SJCRH30 (cell line): ENCODE measurements at places on chromosomes 16 and 17. TPM values are rescaled to one million over a fixed set of nuclear protein-coding genes. Genes with fewer than 3 reads are reported as not detected.

TTYH2 gene
- total RNA-seq = 45.8 and 53.0 TPM in 2 replicates

ITGA2B gene
- total RNA-seq = 0.38 and 0.67 TPM in 2 replicates

CCL14 gene
- not detected in 2 replicates for total RNA-seq

RUNDC1 gene
- total RNA-seq = 10.8 and 11.9 TPM in 2 replicates

PYDC1 gene
- total RNA-seq = not detected in 2 replicates

CHST6 gene
- total RNA-seq = not detected in 2 replicates

FA2H gene
- total RNA-seq = not detected in 2 replicates

XAF1 gene
- 0.04 TPM in 1 of 2 replicates, not detected in the other for total RNA-seq

GINS2 gene
- 50.9 and 51.2 TPM in 2 replicates for total RNA-seq

CYGB gene
- total RNA-seq = not detected in 2 replicates

SERPINF2 gene
- total RNA-seq = not detected in 2 replicates

PRSS22 gene
- total RNA-seq = not detected in 2 replicates

DPH1 gene
- total RNA-seq = 14.4 and 14.6 TPM in 2 replicates

TNFRSF17 gene
- not detected in 2 replicates for total RNA-seq

DNA sequence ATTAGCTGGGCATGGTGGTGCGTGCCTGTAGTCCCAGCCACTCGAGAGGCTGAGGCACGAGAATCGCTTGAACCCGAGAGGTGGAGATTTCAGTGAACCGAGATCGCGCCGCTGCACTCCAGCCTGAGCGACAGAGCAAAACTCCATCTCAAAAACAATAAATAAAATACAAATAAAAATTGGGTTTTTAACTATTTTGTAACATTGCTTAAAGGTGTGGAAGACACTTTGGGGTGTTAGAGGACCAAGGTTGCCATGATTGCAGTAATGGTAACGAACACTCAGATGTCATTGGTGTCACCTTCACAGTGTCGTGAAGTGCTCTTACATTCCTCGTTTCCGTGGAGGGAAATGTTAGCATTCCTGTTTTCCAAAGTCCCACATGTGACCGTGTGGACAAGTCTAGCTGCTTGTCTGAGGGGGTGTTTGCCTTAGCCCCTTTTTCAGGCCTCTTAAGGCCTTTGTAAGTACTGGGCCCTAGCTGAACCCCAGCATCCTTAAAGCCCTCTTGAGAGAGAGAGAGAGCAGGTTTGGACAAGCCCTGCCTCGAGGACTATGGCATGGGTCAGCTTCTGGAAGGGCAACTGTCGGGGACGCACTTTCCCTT lies 8.6 kb downstream of the C16orf96 start:
- no peak for DNase-seq
- H3K4me3 ChIP-seq = no peak overlapping the region
- no peaks in the 10 kb centered on the region for H3K4me1 ChIP-seq
- H3K36me3 ChIP-seq = no peaks in the 10 kb centered on the region

- H3K36me3 ChIP-seq = no peaks in the 10 kb centered on the region
- no peak overlapping the region for H3K27ac ChIP-seq
- H3K4me3 ChIP-seq = no peak overlapping the region
- no peaks in the 10 kb centered on the region for H3K4me1 ChIP-seq
- H3K27me3 ChIP-seq = no peaks in the 10 kb centered on the region
- DNase-seq = no peak
Observed at GRCh38 chr16:73210686-73211085, 162.8 kb upstream of the ZFHX3 start.

DNA sequence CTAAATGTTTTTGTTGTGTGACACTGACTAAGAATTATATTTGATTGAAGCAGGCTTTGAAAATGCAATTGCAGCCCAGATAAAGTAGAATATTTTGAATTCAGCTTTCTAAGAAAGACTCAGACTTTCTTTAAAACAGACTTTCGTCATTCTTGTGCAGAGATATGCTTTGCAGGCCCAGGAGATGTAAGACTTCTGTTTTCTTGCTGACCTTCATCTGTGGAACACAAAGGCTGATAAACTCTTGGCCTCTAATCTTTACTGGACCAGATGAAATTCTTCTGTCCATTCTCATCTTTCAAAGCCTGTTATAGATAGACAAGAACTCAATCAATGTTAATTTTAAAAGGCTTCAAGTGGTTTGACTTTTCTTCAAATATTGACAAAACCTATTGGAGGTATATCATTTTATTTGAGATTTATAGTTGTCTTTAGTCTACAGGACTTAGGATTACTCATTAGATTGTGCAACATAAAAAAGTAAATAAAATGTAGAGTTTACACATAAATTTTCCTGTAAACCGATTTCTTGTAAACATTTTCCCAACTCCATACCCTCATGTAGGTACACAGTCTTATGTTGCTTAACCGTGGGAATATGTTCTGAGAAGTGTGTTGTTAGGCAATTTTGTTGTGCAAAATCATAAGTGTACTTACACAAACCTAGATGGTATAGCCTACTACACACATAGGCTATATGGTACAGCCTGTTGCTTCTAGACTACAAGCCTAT lies 94.2 kb downstream of the MAP2K4 start:
- DNase-seq = no peak
- H3K27ac ChIP-seq = no peak overlapping the region
- H3K27me3 ChIP-seq = no peaks in the 10 kb centered on the region
- H3K4me3 ChIP-seq = no peak overlapping the region
- no peaks in the 10 kb centered on the region for H3K4me1 ChIP-seq

- peaks cover 33% of the 10 kb centered on the region for H3K36me3 ChIP-seq
- peaks cover 3% of the 10 kb centered on the region; the same call in 1 of the 2 replicates for H3K4me1 ChIP-seq
- no peak for DNase-seq
- H3K27me3 ChIP-seq = no peaks in the 10 kb centered on the region
- no peak overlapping the region for H3K4me3 ChIP-seq
Observed at GRCh38 chr17:39486242-39486641, 25.0 kb downstream of the CDK12 start.

GRCh38 chr16:51592001-51592501 lies 441.0 kb upstream of the SALL1 start:
- H3K27me3 ChIP-seq = peaks cover 10% of the 10 kb centered on the region; the same call in 1 of the 2 replicates
- no peak for DNase-seq
- H3K4me1 ChIP-seq = no peaks in the 10 kb centered on the region
- no peak overlapping the region for H3K4me3 ChIP-seq

DNA sequence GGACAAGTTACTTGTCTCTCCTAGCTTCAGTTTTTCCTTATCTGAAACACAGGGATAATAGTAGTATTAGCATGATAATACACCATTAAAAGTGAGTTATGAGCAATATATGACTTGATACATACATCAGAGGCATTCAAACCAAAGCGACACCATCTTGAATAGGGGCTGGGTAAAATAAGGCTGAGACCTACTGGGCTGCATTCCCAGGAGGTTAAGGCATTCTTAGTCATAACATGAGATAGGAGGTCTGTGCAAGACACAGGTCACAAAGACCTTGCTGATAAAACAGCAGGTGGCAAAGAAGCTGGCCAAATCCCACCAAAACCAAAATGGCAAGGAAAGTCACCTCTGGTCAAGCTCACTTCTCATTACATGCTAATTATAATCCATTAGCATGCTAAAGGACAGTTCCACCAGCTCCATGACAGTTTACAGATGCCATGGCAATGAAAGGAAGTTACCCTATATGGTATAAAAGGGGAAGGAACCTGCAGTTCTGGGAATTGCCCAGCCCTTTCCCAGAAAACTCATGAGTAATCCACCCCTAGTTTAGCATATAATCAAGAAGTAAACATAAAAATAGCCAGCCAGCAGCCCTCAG lies 37.2 kb upstream of the HS3ST3A1 start:
- no peak overlapping the region for H3K27ac ChIP-seq
- peaks cover 7% of the 10 kb centered on the region for H3K27me3 ChIP-seq
- no peak overlapping the region for H3K4me3 ChIP-seq
- no peak for DNase-seq
- no peaks in the 10 kb centered on the region for H3K4me1 ChIP-seq

DNA sequence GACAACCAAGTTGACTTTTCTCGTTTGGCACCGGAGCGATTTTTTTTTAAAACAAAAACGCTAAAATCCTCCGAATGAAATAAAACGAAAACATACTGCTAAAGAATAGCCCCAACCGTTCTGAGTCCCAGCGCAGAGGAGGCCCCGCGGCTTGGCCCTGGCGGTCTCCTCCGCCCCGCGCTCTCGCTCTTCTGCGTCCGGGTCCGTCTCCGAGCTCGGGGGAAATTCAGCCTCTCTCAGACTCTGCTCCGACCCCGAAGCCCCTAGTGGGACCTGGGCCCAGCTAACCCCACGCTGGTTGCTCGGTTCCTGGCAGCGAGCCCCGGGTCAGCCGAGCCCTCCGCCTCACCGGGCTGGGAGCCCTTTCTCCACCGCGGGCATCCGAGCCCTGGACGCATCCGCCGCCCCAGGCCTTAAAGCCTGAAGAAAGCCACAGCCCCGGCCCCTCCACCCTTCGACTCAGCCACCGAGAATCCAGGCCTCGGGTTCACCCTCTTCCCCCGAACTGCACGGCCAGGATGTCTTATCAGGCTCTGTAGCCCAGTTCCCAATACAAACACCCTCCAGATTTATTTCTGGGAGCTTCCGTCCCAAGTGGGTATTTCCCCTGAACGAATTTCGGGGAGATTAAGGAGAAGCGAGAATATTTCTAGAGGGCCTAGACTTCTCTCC lies 1.2 kb downstream of the TBX2 start:
- peak; percentile 64 for DNase-seq
- peaks cover 5% of the 10 kb centered on the region; the same call in 1 of the 2 replicates for H3K4me1 ChIP-seq
- peak overlapping the region; percentile 73 for H3K27ac ChIP-seq
- no peaks in the 10 kb centered on the region for H3K27me3 ChIP-seq
- peak overlapping the region; percentile 91 for H3K4me3 ChIP-seq

DNA sequence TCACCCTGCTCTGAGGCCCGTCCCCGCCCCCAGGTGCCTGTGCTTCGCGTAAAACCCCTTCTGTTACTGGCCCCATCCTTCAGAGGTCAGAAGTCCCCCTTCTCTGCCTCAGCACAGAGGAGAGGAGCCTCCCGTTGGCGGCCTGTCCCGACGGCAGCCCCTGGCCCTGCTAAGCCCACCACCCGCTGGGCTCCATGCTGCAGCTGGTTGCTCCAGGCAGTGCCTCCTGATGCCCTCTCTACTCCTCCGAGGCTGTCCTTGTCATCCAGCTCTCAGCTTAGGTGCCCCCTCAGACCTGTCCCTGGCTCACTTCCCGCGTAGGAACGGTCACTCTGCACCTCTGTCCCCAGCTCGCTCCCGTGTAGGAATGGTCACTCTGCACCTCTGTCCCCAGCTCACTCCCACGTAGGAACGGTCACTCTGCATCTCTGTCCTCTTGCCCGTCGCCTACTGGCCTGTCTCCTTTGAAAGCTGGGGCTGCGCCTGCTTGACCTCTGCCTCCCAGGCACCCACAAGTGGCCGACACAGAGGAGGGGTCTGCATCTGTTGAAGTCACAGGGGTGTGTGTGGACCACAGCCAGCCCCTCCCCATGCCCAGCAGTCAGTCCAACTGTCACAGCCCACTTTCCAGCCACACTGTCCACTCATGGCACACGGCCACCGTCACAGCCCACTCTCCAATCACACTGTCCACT lies 31.7 kb upstream of the ZC3H18 start:
- no peak for DNase-seq
- no peaks in the 10 kb centered on the region for H3K4me1 ChIP-seq
- H3K27ac ChIP-seq = no peak overlapping the region
- H3K27me3 ChIP-seq = no peaks in the 10 kb centered on the region

GRCh38 chr16:86818671-86819532 lies 240.6 kb downstream of the FOXL1 start:
- peak; percentile 78 for DNase-seq
- H3K4me1 ChIP-seq = peaks cover 68% of the 10 kb centered on the region
- H3K27ac ChIP-seq = peak overlapping the region; percentile 99
- H3K4me3 ChIP-seq = peak overlapping the region; percentile 49

GRCh38 chr17:74431568-74432423 lies at the start of gene GPRC5C:
Gene GPRC5C (plus strand): TSS chr17:74432088. CDS start chr17:74439777, 7,689 bp downstream.
- H3K27ac ChIP-seq = no peak within 1 kb of the TSS
- no peaks in the 10 kb centered on the region for H3K36me3 ChIP-seq
- no peaks in the 10 kb centered on the region for H3K4me1 ChIP-seq

- no peak overlapping the region for H3K4me3 ChIP-seq
- H3K27ac ChIP-seq = no peak overlapping the region
- peak; percentile 32 for DNase-seq
- H3K4me1 ChIP-seq = peaks cover 7% of the 10 kb centered on the region
Observed at GRCh38 chr16:84881702-84882521, 62.1 kb downstream of the CRISPLD2 start.

DNA sequence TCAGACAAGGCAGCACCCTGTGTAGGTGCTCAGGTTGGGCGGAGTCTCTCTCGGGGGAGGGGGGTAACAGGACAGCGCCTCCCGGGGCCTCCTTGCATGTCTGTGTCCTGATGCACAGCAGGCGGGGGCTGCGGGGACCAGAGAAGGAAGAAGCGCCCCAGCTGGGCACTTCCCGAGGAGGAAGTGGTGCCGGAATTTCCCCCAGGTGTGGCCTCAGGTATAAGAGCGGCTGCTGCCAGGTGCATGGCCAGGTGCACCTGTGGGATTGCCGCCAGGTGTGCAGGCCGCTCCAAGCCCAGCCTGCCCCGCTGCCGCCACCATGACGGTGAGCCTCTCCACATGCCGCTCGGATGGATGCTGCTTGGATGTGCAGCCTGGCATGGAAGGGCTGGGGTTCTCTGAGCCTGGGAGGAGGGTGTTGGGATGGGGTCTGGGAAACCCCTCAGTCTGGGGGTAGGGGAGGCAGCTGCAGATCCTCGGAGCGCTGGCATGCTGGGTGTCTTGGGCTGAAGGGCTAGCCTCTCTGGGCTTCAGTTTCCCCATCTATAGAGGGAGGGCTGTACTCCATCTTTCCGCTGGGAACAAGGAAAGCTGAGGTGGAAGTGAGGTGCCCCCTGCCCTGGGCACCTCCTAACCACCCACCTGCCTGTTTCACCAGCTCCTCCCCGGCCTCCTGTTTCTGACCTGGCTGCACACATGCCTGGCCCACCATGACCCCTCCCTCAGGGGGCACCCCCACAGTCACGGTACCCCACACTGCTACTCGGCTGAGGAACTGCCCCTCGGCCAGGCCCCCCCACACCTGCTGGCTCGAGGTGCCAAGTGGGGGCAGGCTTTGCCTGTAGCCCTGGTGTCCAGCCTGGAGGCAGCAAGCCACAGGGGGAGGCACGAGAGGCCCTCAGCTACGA lies at the start of gene IL17C:
Gene IL17C (plus strand): TSS at position 250 of the 908 bp plus-strand sequence. CDS start 70 bp downstream, at position 320.
- no peaks in the 10 kb centered on the region for H3K36me3 ChIP-seq
- peaks cover 7% of the 10 kb centered on the region; the same call in 1 of the 2 replicates for H3K4me1 ChIP-seq
- peaks cover 13% of the 10 kb centered on the region for H3K27me3 ChIP-seq
- no peak for DNase-seq
- H3K4me3 ChIP-seq = no peak within 1 kb of the TSS

GRCh38 chr17:76805319-76805718 lies 62.9 kb upstream of the MGAT5B start:
- H3K27ac ChIP-seq = no peak overlapping the region
- H3K36me3 ChIP-seq = no peaks in the 10 kb centered on the region

GRCh38 chr16:847681-848445 lies 47.3 kb upstream of the GNG13 start:
- no peak overlapping the region for H3K4me3 ChIP-seq
- DNase-seq = no peak
- no peaks in the 10 kb centered on the region for H3K4me1 ChIP-seq
- H3K36me3 ChIP-seq = no peaks in the 10 kb centered on the region

GRCh38 chr17:57084361-57084801 lies 665 bp upstream of the AKAP1 start:
- H3K27ac ChIP-seq = peak overlapping the region; percentile 93
- no peaks in the 10 kb centered on the region for H3K4me1 ChIP-seq
- peak overlapping the region; percentile 95 for H3K4me3 ChIP-seq
- H3K36me3 ChIP-seq = no peaks in the 10 kb centered on the region

- H3K27me3 ChIP-seq = no peaks in the 10 kb centered on the region
- no peaks in the 10 kb centered on the region; the same call in 1 of the 2 replicates for H3K4me1 ChIP-seq
- DNase-seq = no peak
- no peaks in the 10 kb centered on the region for H3K36me3 ChIP-seq
Observed at GRCh38 chr17:4710693-4711634, 532 bp downstream of the ARRB2 start.
